GDM1 (cell line): ENCODE measurements at places on chromosomes 3 and 15.

- DNase-seq = no peak
Measured at GRCh38 chr3:120300971-120301370, 15.9 kb upstream of the GPR156 start.

DNA sequence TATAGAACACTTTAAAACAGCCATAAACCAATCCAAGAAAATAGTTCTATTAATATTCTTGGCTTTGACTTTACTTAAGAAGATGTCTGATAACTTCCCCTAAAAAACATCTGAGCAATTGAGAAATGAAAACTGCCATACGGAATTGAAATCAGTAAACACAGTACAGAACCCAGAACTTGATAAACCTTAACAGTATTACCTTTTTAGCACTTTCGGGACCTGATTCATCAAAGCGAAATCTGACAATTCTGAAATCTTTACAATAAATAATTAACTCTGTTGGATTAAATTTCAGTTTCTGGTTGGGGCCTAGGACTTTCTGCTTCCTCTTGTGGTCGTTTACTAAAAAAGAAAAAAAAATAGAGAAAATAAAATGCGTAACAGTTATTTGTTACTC, 17.3 kb downstream of the MTMR10 start:
- DNase-seq = no peak

DNA sequence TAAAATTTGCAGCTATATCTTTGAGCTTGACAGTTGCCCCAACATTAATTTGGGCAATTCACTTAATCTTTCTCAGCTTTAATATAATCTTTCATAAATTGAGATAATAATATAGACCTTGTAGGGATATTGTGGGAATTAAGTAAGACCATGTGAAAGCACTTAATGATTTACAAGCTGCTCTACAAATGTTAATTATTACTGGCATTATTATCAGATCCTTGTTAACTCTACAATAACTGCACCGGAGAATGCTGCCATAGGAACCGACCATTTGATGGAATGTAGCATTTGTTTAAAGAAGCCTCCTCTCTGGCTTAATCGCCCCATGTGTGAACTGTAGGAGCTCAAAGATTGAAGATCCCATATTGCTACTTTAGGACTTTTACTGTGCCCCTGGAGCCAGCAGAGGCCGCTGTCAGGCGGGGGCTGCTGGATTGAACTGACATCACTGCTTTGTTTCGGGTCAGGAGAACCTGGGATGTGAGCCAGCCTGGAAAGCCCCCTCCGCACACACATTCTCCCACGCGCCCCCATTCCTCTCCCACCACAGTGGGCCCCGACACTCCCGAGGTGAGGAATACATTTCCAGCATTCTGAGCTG, 154.2 kb upstream of the TNIK start:
- no peak for DNase-seq

GRCh38 chr15:92189166-92189565, 204.5 kb upstream of the ST8SIA2 start:
- no peak for DNase-seq

GRCh38 chr3:195160257-195160898, 110.6 kb downstream of the XXYLT1 start:
- DNase-seq = no peak

- DNase-seq = no peak
Measured at GRCh38 chr3:127004641-127005397, 21.9 kb downstream of the PLXNA1 start.

DNA sequence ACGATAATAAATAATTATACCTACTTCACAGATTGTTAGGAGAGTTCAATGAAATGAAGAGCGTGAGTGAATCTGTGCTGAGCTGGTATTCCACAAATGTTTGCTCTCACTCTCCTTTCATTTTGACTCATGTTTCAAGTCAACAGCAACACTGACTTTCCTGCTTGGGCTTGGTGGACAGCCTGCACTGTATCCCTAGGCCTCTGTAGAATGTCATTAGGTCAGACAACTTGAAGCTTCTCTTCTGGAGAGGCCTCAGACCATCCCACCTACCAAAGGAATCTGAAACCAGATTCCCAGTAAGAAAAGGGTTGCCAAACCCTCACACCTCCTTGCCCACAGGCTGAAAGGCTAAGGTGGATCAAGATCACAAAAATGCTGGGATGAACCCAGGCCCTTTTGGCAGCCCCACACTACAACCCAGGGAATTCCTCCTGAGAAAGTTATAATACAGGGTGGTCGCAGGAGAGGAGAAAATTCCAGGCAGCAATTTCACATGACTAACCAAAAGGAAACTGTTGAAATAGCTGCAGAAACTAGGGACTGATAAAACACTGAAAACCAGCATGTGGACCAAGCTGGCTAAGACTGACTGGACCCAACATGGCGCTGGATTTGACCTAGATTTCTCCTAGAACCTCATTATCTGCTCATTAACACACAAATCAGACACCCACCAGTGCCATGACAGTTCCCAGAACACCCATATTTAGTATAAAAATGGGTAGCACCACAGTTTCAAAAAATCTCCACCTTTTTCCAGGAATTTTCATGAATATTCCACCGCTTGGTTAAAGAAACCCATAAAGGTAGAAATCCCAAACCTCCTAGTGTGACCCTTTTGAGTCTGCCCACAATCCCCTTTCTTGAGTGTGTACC, 57.0 kb upstream of the ZNF148 start:
- no peak for DNase-seq

GRCh38 chr3:129441215-129441614, 1.2 kb downstream of the IFT122 start:
- DNase-seq = no peak

- DNase-seq = no peak
Measured at GRCh38 chr15:34890424-34890823, 79.1 kb downstream of the AQR start.

GRCh38 chr3:103446953-103447629, 1012.3 kb downstream of the ZPLD1 start:
- no peak for DNase-seq

DNA sequence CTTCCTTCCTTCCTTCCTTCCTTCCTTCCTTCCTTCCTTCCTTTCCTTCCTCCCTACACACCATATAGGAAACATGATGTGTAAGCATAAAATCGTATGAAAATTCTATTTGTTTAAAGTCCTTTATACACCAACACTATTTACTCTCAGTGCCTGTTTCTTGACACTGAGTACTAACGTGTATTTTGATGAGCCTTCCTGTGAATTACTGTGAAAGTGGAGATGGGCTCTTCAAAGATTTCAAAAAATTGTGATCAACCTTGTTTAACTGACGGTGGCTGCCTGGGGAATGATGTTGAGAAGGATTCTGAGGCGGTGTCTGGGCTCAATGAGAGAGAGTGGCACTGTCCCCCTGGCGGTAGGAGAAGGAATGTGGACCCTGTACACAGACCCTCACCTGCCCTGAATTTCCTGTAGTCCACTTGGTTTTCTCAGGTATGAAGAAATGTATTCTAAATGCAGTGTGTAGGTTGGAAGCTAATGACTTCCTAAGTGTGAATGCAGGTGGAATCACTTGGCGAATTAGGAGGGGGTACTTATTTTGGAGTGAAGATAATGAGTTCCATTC, 237.9 kb downstream of the GAP43 start:
- DNase-seq = no peak

DNA sequence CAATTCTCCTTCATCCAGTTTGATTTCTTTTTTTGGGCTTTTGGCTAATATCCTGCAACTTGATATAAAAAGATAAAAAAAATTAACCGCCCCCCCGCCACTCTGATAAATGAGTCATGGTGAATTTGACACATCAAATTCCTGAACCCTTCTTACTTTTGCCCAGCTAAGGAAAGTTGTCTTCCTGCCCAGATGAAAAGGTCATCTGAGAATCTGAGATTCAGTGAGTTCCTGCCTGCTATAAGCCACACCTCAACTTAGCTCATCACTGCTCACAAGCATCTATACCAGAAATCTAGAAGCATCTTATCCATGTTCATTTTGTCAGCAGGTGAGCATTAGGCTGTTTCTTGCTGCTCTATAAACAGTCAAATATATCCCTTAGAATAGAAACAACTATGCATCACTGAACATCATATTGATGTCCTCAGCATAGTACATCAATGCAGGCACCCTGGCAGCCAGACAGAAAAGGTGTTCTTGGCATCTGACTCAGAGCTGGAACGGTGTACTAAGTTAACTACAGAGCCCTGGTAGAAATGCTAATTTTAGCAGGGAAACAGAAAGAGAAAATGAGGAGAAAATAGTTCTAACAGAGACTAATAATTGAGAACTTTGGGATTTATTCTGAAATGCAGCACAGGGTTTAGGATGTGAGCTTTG, 77.1 kb downstream of the SEMA6D start:
- no peak for DNase-seq

- no peak for DNase-seq
Measured at GRCh38 chr15:33310481-33311311, at the start of gene RYR3. Gene RYR3 (plus strand): TSS chr15:33310967. CDS start chr15:33311046, 79 bp downstream.

- no peak for DNase-seq
Measured at GRCh38 chr3:46725621-46726314, 8.1 kb upstream of the PRSS50 start.

- DNase-seq = no peak
Measured at GRCh38 chr3:181252631-181253030, 263.1 kb upstream of the DNAJC19 start.

DNA sequence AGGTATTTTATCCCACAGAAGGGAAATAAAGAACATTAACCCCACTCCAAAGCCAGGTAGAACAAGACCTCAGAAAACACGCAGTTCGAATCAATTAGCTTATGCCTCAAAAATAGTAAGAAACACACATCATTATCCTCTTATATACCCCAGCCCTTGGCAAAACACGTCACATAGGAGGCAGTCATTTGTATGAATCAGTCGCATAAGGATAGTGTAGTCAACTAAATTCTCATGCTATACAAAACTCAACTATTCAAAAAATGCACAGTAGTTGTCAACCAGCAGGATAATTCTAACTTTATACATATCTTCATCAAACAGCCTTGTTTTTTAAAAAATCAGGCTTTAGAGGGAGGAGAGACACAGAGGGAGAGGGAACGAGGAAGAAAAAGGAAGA, 298.4 kb downstream of the FOXP1 start:
- DNase-seq = no peak
